ENCODE measurements at places on chromosomes 5 and 9.

DNA sequence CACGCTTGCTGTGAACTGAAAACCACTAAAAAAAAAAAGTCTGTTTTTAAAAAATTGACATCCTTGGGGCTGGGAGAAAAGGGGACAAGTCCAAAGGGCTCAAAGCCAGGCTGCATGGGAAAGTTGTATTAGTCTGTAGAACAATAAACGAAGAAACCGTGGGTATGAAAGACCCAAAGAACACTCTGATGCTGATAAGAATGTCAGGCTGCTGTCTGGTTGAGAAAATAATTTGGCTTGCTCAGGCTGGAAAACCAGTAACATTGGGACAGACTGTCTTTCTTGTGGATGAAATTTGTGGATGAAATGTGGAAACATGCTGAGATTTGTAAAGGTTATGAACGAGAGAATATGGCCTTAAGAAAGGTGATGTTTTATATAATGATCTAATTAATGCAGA, 68.5 kb upstream of the HSPB3 start:
- no peak for DNase-seq

DNA sequence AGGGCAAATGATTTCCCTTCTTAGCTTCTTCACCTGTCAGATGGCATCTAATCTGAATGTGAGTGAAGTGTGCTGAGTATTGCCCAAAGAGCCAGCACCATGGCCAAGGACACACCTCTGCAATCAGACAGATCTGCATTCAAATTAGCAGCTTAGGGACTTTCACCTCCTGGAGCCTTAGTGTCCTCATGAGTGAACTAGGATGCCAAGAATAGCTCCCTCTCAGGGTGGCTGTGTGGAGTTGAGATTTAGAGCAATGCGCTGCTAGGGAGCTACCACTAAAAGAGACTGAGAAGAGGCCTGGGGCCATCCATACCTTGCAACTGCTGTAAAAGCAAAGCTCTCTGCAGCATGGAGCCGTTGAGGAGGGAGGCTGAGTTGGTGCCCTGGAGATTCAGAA, 1.4 kb downstream of the CIZ1 start:
- no peak for DNase-seq

- DNase-seq = no peak
Measured at GRCh38 chr9:91946196-91946595, 3.8 kb downstream of the ROR2 start.

DNA sequence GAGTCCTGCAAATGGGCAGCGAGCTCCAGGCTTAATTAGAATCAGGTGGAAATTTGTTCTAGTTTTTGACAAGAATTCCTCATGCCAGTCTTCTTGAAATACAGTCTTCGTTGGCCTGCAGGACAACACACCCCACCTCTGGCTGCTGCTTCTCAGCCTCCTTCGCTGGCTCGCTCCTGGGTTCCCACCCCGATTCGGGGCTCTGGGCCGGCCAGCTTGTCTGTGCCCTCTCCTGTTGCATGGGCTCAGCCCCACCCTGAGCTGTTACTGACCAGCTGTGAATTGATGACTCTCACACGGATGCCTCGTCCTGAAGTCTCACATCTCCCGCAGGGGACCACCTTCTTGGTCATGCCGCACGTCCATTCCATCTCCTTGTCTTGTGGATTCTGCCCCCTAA, 21.0 kb downstream of the PSD2 start:
- no peak for DNase-seq

DNA sequence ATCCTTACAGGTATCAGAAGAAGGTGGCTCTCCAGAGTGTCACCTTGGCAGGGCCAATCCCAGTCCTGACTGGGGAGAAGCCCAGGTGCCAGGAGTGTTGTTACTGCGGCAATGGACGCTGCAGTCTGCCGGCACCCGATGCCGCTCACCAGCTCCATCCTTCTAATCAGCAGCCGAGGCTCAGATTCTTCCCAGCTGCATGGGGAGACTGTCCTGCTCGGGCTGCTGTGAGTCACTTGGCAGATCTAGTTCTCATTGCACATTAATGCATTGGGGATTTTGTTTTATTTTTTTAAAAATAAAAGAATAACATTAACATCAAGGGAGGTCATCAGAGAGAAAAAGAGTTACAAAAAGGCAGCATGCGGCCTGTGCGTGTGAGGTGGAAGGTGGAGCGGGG, 115.8 kb downstream of the MTX3 start:
- no peak for DNase-seq

- no peak for DNase-seq
Measured at GRCh38 chr5:167709625-167710024, 581.8 kb upstream of the WWC1 start.

DNA sequence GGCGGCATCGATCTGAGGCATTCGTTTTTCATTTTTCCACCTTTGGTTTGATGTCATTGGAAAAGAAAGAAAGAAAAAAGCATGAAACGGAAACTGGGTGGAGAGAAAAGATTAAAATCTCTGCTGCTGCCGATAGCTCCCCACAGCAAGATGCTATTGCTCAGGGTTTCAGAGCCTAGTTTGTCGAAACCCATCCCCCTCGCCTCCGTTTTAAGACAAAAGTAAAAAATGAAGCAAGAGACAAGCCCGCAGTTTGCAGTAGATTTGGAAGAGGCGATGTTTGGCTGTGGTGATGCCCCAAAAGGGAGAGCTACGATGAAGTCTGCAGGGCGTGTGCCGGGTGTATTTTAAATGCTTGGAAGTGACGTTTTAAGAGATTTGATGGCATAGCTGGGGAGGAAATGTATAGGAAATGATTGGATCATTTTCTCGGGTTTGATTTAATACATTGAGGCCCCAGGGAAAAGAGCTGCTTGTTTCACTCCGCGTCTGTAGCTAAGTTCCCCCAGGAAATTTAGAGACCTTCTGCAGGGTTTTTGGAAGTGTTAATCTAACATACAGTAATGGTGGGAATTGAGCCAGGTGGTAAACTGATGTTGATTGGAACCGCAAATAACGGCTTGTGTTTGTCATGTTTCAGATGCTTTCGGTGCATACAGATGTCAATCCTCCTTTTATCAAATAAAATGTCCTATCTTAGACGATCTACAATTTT, 909 bp downstream of the NDFIP1 start:
- no peak for DNase-seq

- no peak for DNase-seq
Measured at GRCh38 chr5:267716-268115, 3.7 kb upstream of the PDCD6 start.

DNA sequence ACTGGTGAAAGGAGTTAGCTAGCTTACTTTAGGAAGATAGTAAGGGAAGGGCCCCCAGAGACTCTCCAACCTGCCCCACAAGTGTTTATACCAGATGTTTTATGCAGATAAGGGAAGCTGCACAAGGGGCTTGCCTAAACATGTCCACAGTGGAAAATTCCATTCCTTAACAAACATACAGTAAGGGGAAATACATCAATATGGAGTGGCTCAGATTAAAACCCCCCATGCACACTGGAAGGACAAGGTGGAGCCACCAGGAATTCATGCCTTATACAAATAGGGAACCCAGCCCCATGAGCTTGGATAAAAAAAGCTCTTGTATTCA, 106.3 kb upstream of the GPBP1 start:
- no peak for DNase-seq

GRCh38 chr5:15819617-15820016, 319.6 kb downstream of the FBXL7 start:
- DNase-seq = no peak

DNA sequence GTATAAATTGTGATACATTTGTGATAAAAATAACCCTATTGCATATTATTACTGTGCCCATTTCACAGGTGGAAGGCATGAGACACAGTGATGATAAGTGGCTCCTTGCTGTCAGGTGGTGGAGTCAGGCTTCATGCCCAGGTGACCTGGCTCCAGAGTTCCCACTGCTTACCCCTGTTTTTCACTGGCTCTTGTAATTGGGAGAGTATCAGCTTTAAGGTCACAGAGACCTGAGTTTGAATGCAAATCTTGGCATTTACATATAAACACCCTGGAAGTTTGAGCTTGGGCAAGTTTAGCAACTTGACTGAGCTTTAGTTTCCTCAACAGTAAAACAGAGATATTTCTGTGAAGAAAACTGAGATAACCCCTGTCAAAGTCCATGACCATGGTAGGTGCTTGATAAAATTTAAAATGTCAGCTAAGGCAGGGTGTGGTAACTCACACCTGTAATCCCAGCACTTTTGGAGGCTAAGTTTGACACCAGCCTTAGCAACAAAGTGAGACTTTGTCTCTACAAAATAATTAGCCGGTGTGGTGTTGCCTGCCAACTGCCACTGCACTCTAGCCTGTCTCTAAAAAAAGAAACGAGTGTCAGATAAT, 29.2 kb downstream of the MAT2B start:
- DNase-seq = no peak

GRCh38 chr9:1049641-1050040, 516 bp upstream of the DMRT2 start:
- DNase-seq = no peak

Measured in T-helper 22 cell (primary cell).